ENCODE measurements at places on chromosomes 11 and 22.

DNA sequence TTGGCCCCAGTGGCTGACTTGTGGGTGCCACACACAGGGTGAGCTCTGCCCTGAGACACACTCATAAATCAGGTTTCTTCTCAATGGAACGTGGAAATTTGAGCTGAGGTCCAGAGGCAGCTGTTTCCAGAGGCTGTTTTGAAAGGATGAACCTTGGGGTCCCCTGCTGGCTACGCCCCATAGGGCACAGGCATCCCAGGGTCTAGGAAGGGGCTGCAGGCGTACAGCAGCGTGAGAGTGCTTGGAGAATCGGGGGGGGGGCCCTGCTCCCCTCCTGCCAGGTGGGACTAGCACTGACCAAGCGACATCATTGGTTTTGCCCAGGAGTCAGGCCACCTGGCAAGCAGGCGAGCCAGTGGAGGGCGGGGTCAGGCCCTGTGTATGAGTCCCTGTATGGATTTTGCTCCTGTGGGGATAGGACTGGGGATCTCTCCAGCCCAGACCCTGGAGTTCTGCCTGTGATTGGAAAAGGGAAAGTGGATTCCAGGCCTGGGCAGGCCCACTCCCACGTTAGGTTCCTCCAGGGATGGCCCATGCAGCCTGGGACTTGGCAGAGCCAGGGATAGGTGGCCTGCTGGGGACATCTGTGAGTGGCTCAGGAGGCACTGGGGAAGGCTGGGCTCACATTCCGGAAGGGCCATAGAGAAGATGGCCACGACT is 61.0 kb downstream of the FBXO7 start:
- no peak for DNase-seq

GRCh38 chr22:23774114-23774921 is 1.7 kb downstream of the MMP11 start:
- DNase-seq = no peak

GRCh38 chr11:60918939-60919265 is 4.9 kb downstream of the TMEM109 start:
- DNase-seq = no peak

DNA sequence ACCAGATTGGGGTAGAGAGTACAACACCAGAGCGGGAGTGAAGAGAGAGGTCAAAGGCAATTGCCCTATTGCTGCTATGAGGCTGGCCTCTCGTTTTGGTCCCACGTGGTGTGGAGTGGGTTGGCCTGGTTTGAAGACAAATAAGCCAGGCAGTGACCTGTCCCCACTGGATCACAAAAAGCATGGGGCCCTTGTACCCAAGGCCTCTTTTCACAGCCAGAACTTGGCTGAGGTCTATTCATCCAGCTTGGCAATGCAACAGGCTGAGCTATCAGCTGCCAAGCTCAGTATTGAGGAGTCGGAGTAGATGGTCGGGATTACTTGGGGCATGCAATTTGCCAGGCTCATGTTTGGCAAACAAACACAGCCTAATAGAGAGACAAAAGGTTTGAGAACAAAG is 19.2 kb upstream of the GALNT18 start:
- DNase-seq = no peak

DNA sequence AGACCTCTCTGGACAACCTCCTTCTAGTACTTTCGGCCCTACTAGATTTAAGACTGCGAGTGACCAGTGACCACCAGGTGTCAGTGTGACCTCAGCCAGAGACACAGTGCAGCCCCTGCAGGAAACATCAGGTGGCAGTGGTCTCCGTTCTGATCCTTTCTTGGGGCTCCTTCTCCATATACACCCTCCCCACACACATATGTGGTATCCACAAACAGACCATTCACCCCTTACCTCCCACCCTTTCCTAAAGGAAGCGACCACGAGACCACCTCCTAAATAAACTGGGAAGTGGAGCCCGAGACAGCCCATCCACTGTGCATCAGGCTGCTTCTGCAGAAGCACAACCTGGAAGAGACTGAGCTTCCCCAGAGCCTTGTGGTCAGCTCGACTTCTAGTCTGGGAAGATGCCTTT is 38.5 kb upstream of the CYP2D6 start:
- DNase-seq = peak; percentile 89

GRCh38 chr11:42390116-42390515 is 921.7 kb upstream of the API5 start:
- no peak for DNase-seq

- DNase-seq = no peak
These were observed 56.6 kb upstream of the WNT7B start for GRCh38 chr22:46033256-46034200.

- DNase-seq = peak; percentile 56
These were observed 409.8 kb downstream of the BRD1 start for GRCh38 chr22:49417833-49418232.

DNA sequence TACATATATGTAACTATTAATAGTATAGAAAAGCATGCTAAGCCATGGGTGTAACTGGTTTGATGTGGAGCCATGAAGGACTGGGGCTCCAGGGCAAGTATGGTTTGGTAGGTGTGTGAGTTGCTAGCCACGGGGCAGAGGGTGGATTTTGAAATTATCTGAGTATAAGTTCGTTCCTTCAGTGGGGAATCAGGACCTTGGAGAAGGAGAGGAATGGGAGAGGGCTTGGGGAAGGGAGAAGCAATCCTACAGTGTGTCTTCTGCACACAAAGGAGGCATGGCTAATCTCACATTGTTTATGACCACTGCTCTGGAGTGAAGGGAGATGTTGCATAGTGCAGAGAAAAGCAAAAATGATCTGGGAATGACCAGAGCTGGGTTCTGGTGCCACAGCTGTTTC is 127.8 kb upstream of the CADM1 start:
- no peak for DNase-seq

- no peak for DNase-seq
These were observed 4.2 kb downstream of the USP35 start for GRCh38 chr11:78192911-78193351.

DNA sequence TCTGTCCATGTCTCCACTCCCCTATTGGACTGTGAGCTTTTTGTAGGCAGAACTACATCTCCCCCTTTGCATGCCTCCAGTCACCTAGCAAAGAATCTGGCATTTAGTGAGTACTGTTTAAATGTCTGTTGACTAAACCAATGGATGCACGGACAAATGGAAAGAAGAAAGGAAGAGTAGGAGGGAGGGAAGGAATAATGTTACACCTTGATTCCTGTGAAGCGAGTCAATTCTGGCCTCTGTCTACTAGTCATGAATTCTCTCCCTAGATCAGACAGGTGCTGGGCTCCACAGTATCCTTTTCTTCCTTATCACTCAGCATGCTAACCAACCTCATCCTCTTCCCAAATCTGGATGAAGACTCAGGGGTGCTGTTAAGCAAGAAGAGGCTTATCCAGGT is 33.6 kb downstream of the GALNT18 start:
- DNase-seq = peak; percentile 44

DNA sequence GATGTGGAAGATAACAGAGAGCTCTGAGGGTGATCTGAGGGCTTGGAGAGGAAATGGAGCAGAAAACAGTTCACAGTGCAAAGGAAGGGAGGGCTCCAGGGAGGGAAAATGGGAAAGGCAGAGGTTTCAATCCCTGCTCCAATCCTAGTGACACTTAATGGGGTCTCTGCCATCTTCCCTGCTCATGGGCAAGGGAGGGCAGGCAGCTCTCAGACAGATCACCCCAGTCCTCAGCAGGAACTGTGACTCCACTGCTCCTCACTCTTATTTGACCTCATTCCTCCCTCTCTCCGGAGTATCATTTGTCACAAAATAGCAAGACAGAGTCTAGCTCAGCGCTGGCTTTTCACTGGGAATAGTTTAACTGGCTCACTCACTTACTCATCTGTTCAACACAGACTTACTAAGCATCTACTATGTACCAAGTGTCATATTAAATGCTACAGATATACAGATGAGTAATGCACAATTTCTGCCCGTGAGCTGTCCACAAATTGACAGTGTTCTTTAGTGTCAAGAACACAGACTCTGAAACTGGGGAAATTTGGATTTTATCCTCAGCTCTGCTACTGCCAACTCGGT is 817.4 kb downstream of the OPCML start:
- no peak for DNase-seq

GRCh38 chr22:44526779-44527126 is 28.7 kb upstream of the RTL6 start:
- DNase-seq = peak; percentile 57

All from osteocyte (in vitro differentiated cells).